Foreskin keratinocyte (primary cell): ENCODE measurements at places on chromosomes 1 and 21.

GRCh38 chr1:184324972-184325371 lies 61.9 kb upstream of the C1orf21 start:
- no peak for DNase-seq

DNA sequence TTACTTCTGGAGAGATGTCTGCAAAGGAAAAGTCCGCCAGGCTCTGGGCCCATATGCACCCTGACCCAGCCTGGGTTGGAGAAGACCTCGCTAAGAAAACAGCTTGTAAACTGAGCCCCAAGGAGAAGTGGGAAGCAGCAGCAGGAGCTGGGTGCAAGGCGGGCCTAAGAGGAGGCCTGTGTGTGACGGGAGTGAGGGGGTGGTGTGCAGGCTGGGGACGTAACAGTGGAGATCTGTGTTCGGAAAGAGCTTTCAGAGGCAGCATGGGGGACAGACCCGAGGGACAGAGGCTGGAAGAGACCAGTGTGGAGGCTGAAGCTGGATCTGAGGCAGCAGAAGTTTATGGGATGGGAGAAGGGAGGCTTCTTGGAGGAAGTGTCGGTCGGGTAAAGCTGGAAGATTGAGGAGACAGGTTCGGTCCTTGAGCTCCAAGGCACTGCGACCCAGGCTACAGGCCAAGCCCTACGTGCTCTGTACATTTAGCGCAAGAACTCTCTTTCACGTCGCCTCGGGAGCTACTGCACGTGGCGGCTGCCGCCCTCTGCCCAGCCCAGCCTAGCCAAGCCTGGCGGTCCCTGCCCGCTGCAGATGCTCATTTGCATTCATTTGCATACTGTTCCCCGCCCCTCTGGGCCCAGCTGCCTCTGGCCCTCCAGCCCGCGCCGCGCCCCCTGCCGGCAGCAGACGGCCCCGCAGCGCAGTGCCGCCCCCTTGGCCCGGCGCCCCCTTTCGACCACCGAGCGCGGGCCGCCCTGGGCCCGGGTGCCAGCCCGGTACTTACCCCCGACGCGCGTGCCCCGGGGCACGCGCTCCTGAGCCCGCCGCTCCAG lies 6.3 kb downstream of the HPCA start:
- DNase-seq: no peak

GRCh38 chr1:184665360-184665759 lies 89.3 kb downstream of the EDEM3 start:
- DNase-seq: no peak

GRCh38 chr1:201169203-201169602 lies 14.9 kb upstream of the TMEM9 start:
- no peak for DNase-seq

DNA sequence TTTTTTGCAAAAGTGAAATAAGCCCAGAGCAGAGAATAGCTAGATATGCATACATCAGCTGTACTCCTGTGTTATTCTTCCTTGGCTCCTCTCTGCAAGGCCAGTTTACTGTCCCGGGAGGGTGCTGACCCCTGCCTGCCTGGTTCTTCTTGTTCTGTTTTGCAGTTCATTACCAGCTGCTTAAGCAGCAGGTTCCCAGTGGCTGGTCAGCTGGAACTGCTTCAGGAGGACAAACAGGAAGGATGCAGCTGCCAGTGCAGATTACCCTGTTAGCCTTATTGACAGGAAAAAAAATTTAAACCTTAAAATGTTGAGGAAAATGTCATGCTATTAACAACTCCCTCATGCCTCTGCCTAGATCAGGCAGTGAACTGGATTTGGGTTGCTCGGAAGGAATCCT lies 16.0 kb upstream of the LRIG2 start:
- DNase-seq: no peak
